Stimulated activated CD4-positive, alpha-beta T cell treated with anti-CD3 and anti-CD28 coated beads, TNF-alpha, amount 100 ng/mL, for 1 hour (primary cell): ENCODE measurements at places on chromosomes 3 and 15.

GRCh38 chr3:94272016-94272415 lies 209.2 kb downstream of the NSUN3 start:
- DNase-seq, result no peak

GRCh38 chr3:120838441-120839091 lies 69.4 kb upstream of the STXBP5L start:
- no peak for DNase-seq

DNA sequence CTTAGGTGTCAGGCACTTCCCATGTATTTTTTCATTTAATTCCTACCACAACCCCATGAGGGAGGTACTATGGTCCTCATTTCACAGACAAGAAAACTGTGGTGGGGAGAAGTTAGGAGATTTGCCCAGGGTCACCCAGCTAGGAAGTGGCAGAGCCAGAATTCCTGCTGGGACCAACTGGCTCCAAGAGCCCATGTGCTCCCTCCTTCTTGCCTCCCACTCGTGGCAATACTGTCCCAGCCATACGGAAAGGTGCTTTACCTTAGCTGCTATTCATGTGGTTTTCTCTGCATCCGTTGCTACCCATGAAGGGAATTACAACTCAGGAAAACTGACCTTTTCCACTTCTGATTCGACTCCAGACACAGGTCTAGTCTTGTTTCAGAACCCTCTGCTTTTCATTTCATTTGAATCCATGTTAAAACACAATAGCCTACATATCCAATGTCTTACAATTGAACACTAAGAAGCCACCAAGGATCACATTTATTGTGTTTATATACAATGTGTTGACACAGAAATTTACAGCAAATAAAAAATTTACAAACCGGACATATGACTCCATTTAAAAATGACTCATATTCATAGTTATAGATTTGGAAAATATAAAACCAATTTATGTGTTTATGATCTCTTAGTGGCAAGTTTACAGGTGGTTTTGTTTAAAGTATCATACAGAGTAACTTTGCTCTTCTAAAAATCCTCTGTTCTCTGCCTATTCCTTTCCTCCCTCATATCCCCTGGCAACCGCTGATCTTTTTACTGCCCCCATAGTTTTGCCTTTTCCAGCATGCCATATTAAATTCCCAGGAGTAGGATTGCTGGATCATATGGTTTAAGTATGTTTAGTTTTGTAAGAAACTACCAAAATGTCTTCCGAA lies 58.8 kb downstream of the BTD start:
- no peak for DNase-seq

GRCh38 chr3:172844428-172844827 lies 93.9 kb downstream of the ECT2 start:
- no peak for DNase-seq

DNA sequence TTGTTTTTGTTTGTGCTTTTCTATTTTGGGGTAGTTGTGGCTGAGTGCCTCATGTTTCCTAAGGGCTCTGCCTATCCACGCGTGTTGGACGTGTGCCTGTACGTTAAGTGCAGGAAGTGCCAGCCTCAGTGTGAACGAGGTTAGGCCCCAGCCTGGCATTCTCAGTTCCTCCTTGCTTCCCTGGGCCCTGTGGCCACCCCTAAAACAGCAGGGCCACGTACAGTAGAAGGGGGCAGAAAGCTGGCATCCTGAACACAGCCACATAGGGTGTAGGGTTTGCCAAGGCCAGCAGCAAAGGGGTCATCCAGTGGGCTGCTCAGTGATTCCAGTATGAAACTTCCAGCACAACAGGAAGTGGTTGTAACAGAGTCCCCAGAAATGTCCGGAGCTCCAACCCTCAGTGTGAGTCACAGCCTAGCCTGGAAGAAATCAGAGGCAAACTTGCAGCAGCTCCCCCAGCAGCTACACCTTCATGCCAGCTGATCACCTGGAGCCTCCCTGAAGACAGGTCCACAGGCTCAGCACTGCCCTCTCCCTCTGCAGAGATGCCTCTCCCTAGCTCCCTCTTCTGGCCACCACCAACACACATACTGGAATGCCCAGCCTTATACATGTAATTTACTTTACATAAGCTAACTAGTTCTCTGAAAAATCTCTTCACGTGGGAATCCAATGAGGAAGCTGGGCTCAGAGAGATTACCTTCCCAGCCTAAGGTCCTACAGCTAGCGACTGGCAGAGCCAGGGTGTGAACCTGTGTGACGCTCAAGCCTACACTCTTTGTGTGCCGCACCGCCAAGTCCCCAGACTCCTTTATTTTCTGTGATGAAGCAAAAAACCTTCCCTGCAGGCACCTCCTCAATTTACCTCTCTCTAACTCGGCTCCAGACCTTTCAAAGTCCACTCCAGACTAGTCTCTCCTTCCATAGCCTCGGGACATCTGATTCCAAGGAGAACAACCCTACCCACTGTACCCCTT lies 26.6 kb downstream of the ILDR1 start:
- DNase-seq, result no peak

- no peak for DNase-seq
Measured at GRCh38 chr3:31440878-31441277, 91.8 kb upstream of the STT3B start.
